Effector memory CD8-positive, alpha-beta T cell (primary cell): ENCODE measurements at places on chromosomes 11 and 22.
A peak's percentile ranks its signal among the peaks of the same experiment; 100 is the strongest.

DNA sequence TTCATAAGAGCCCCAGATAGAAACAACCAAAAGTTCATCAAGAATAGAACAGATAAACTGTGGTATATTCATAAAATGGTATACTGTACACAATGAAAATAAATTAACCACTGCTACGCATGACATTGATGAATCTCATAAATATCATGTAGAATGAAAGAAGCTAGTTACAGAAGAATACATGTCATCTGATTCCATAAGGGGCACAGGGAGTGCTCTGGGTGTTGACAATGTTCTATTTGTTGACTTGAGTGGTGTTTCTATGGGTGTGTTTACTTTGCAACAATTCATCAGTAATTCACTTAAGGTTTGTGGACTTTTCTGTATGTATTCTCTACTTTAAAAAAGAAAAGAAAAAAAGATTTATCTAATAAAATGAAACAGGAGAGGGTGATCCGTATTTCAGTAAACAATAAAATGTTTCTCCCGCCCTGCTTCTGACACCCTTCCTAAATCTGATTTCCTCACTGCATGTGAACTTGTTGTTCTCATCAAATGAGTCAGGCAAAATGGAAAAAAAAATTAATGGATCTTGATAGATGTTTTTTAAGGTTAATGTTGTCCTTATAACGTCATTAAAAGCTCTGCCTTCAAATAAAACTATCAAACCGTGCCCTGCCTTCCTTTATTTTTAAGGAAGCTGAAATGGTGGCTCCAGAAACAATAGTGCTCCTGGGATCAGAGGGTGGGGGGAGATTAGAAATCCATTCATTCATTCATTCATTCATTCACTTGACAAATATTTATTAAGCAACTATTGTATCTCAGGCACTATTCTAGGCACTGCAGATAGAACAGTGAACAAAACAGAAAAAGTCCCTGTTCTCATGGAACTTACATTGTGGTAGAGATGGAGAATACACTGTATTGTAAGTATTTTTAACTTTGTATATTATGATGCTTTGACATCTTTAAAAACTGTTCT lies 77.2 kb upstream of the CD44 start:
- no peak for DNase-seq

DNA sequence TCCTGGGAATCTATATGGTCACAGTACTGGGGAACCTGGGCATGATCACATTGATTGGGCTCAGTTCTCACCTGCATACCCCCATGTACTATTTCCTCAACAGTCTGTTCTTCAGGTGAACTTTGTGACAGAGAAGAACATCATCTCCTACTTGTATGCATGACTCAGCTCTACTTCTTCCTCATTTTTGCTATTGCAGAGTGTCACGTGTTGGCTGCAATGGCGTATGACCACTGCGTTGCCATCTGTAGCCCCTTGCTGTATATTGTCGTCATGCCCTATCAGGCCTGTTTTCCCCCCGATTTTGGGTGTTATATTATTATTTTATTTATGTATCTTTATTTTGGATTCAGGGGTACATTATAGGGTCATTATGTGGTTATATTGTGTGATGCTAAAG lies 2.4 kb upstream of the OR8G1 start:
- no peak for DNase-seq

GRCh38 chr11:44454666-44455065 lies 110.8 kb upstream of the CD82 start:
- DNase-seq, result no peak

- no peak for DNase-seq
Measured at GRCh38 chr11:12853652-12854296, 155.3 kb upstream of the RASSF10 start.

GRCh38 chr11:110469127-110469526 lies 39.4 kb downstream of the FDX1 start:
- DNase-seq, result no peak

DNA sequence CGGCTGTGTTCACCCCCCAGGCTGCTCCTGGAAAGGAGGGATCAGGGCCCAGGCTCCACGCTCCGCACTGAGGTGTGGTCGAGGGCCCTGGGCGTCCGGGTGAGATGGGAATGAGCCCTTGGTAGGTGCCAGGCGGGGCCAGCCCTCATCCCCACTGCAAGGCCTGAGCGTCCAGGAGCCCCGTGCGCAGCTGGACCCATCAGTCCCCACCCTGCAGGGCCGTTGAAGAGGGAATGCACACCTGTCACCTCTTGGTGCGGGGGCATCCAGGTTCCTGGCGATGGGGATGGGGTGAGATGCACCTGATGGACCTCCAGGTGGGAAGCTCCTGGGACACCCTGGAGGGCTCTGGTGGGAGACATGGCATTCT lies 72.2 kb downstream of the KCNQ1 start:
- DNase-seq, result no peak

GRCh38 chr11:81658722-81659121 lies 1074.9 kb downstream of the FAM181B start:
- DNase-seq, result no peak

- DNase-seq, result no peak
Measured at GRCh38 chr22:49861642-49862495, 8.2 kb downstream of the ZBED4 start.

GRCh38 chr11:120867024-120867423 lies 156.9 kb upstream of the TBCEL start:
- DNase-seq, result peak; percentile 14

DNA sequence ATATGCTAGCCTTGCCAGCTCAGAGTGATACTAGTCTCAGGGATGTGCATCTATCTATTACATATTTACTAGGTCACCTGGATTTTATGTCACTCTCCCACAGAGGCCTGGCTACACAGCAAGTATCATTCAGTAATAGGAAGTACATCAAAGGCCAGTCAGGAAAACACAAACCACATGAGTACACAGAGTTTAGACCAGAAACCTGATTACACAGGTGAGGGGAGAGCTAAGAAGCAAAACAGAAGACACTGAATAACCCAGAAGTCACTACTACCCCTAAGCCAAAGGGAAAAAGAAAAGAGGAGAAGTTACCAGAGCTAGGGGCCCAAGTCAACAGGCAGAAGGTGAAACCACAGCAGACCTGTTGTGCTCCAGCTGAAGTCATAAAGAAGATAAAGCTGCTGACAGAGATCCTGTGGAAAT lies 13.3 kb downstream of the LPXN start:
- no peak for DNase-seq

- no peak for DNase-seq
Measured at GRCh38 chr11:34603129-34604001, 17.5 kb upstream of the EHF start.

GRCh38 chr11:101726988-101727387 lies 143.2 kb upstream of the TRPC6 start:
- no peak for DNase-seq

- DNase-seq, result no peak
Measured at GRCh38 chr22:38040953-38041759, 16.0 kb upstream of the PICK1 start.

DNA sequence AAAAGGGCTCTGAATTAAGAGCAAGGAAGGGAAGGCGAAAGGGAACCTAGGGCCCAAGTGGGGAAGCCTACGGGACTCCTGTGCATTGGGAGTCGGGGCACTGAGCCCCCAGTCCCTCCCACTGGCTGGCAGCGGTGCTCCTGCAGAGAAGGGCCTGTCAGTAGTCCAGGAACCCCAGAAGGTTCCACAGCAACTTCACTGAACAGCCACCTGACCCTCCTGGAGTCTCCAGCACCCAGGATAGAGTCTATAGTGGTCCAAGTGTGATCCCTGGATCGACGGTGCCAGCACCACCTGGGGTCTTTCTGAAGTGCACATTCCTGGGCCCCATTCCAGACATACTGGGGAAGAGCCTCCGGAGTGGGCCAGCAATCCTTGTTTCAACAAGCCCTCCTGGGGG lies 100.0 kb upstream of the B3GAT1 start:
- DNase-seq, result no peak

GRCh38 chr22:17228725-17229126 lies 9.5 kb upstream of the ADA2 start:
- DNase-seq, result no peak

DNA sequence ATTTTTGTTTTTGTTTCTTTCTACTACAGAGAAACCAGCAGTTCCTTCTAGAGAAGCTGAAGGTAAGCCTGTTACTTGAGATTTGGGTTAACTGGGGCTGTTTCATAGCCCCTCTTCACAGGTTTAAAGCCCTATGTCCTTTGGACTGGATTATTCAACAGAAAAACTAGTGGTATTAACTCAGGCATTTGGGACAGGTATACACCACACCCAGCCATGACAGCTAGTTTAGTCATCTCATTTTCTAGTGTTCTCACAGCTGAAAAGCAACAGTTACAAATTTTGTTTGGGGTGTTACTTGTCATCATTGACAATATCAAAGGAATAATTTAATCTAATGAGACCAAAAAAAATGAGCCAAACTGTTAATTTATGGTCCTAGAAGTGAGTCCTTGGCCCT lies 14.0 kb downstream of the LAYN start:
- no peak for DNase-seq

DNA sequence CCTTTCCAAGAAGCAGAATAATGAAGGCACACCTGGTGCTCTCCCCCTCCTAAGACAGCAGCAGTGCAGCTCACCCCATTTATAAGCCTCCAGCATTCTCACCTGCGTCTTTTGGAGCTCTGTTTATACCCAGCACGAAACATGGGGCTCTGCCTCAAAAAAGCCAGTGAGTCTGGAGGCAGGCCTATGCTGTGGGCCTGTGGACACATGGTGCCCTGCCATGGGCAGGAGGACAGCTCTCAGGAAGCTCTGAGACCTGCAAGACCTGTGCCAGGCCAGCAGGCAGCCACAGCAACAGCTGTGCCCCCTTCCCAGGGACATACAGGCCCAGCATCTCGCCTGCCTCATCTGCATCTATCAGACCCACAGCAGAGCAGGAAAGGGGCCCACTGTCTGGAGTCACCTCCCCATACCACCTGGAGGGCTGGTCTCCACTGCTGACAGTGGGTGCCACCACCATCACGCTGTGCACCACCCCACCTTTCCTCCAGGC lies 64.2 kb downstream of the DGCR2 start:
- no peak for DNase-seq

DNA sequence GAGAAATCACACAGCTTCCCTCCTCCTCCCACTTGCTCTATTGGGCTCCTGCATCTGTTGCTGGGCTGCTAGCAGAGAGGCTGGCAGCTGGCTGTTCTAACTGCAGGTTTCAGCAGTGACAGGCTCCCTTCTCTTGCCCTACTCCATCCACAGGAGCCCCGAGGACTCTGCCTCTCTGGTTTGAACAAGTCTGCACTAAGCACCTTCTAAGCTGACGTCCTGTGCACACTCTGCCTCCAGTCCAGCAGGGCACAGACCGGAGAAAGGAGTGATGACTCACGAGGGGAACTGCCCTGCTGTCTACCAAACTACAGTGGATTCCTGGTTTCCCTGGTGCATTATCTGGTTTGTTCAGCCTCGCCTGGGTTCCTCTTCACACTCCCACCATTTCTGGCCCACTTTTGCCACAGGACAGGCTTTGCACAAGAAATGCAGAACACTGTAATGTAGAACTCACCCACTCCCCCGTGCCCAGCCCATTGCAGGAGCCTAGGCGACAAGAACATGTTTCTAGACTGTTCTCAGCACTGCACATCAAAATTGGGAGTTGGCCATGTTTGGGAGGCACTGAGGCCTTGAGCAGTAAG lies 26.0 kb downstream of the IL10RA start:
- no peak for DNase-seq

GRCh38 chr22:47665151-47665550 lies 902.7 kb downstream of the TBC1D22A start:
- DNase-seq, result no peak

- DNase-seq, result no peak
Measured at GRCh38 chr11:130783323-130783722, 133.0 kb downstream of the SNX19 start.

DNA sequence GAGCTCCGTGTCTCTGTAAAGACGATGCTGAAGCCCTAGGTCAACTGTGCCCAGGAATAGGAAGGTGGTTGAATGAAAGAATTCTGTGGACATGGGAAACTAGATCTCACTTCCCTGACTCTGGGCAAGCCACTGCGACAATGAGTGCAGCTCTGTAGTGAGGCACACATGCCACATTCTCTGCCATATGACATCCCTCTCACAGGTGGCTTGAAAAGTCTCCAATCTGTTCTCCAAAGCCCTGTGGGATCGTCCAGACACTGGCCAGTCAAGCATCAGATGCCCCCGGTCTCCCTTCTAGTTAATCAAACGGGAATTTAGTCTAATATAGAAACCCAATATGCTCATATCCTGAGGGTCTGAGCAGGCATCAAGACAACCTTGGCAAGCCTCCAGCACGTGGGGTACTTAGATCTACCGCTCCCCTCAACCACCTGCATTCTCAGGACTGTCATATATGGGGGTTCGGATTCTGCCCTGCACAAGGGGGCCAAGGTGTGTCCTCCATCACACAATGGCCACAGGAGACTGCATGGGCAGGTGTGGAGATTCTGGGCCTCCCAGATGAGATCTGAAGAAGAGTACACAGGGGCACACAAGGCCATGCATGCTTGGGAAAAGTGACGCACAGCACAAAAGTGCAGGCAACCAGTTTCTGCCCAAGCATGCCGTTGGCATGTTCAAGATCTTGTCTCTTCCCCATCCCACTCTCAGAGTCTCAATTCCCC lies 11.9 kb downstream of the DKK3 start:
- DNase-seq, result no peak

GRCh38 chr11:3160252-3161031 lies 4.7 kb downstream of the OSBPL5 start:
- no peak for DNase-seq

GRCh38 chr22:50713008-50713385 lies 25.0 kb upstream of the ACR start:
- DNase-seq, result no peak
